ENCODE measurements at places on chromosomes 3 and 15.

GRCh38 chr3:29515451-29515850, 234.6 kb downstream of the RBMS3 start:
- no peak for DNase-seq

GRCh38 chr3:133930341-133930933, 34.8 kb upstream of the RAB6B start:
- no peak for DNase-seq

GRCh38 chr15:57752436-57752835, 45.9 kb downstream of the POLR2M start:
- no peak for DNase-seq

DNA sequence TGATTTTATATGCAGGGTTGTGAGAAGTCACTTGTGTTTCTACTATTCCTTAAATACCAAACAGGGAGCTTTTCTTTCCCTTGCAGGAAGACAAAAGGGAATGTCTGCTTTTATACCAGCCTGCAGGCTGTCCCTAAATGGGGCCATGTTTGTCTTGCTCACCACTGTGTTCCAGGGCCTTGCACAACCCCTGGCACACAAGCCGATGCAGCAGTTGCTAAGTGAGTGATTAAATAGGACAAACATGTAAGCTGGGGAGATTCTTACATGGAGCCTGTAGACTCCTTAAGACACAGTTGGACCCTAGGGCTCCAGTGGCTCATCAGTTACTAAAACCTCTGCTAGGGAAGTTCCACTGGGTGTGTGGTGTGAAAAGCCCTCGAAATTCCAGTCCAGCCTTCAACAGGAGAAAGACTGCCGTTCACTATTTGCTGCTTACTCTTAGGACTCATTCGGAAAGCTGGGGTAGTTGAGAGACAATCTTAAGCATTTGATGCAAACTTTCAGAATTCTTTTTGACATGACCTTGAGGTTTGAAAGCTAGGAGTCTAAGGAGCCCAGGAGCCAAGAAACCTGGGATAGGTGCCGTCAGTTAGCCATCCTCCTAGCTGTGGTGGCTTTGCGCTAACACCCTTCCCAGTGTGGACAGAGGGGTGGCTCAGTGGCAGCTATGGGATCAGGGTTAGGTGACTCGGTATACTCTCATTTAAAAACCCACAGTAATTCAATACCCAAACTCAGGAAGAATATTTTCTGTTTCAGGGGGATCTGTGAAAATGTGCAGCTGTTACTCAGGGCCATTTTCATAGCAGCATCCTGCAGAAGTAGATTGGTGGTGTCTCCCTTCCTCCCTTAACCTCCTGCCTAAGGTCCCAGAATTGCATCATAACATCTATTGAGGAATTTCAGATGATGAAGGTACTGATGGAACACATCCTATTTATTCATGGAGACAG, 39.1 kb downstream of the SYNM start:
- DNase-seq = no peak

GRCh38 chr3:174355505-174355904, 503.6 kb upstream of the NAALADL2 start:
- no peak for DNase-seq

DNA sequence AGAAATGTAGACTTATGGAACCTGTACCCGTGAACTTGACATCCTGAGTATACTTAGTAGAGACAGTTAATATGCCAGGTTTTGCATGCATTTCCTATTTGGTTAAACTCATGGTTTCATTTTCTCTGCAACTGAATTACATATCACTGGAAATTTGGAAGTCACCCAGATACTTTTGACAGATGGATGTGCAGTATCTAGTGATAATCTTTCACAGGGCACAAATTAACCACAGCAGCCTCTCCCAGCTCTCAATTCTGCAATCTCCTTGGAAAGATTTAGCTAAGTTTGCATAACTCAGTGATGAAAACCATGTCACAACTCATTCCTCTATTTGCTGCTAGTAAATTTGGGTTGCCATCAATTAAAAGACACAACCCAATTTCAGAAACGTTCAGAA, 162.3 kb upstream of the TPM1 start:
- DNase-seq = no peak
